ENCODE measurements at places on chromosomes 16 and 17. TPM values are rescaled to one million over a fixed set of nuclear protein-coding genes. Genes with fewer than 3 reads are reported as not detected.
A peak's percentile ranks its signal among the peaks of the same experiment; 100 is the strongest.

DNA sequence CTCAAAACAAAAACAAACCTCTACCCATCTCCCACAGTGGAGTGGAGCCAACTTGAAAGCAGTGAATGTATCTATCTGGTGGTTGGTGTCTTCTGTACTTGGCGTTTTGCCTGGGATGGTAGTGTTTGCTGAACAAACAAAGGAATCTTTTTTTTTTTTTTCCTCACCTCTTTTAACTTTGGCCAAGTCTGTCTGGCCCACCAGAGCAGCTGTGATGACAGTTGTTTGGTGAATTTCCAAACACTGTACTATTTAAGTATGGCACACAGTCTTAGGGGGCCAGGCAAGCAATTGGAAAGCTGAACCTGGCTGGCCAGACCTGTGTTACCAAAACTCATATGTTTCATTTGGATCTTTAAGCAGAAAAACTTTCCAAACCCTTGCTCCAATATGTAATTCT is 101.8 kb upstream of the CDH13 start:
- DNase-seq = no peak

- peak; percentile 48 for DNase-seq
Observed at GRCh38 chr16:46629331-46630219, 8.4 kb upstream of the SHCBP1 start.

Gene CCDC200
- not detected for total RNA-seq

DNA sequence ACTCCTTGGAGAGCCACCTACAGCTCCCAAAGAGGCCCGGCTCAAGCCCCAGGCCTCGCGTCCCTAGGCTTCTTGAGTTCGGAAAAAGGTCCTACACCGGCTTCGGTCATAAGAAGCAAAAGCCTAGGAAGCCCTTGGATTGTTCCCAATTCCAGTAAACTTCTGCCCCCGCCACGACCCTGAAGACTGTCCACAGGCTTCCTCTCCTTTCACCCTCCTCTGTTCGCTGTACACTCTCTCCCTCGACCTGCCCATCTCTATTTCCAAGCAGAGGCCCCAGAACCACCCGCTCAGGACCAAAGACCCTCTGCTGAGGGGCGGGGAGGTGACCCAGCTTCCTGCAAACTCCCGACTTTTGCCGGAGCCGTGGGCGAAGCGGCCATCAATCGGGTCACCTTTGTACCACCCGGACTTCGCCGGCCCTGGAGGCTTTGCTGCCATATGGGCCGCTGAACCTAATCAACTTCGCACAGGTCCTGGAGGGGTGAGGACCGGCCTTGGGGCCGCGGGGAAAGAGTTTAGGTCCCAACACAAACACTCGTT is 2.7 kb downstream of the HOXB2 start:
- DNase-seq = no peak

GRCh38 chr16:35311475-35311874 is 1852.1 kb downstream of the TP53TG3F start:
- no peak for DNase-seq

Gene UTS2R
- total RNA-seq = not detected
